ENCODE measurements at places on chromosomes 2 and 18.

DNA sequence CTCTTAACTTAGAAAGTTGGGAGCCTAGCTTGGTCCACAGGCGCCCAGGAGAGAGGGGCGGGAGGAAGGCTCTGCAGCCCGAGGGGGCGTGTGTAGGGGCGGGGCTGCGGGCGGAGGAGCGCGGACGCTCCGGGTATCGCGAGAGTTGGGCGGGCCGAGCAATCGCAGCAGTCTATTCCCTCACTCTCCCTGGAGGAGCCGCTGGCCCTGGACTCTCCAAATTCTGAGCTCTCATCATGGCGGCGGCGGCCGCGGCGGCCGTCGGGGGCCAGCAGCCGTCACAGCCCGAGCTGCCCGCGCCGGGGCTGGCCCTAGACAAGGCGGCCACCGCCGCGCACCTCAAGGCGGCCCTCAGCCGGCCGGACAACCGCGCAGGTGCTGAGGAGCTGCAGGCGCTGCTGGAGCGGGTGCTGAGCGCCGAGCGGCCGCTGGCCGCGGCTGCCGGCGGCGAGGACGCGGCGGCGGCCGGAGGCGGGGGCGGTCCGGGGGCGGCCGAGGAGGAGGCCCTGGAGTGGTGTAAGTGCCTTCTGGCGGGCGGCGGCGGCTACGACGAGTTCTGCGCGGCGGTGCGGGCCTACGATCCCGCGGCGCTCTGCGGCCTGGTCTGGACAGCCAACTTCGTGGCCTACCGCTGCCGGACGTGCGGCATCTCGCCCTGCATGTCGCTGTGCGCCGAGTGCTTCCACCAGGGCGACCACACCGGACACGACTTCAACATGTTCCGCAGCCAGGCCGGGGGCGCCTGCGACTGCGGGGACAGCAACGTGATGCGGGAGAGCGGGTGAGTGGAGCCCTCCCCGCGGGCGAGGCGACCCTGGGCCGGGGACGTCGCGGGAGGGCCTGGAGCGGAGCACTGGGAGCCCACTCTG lies at the start of gene UBR3:
Gene UBR3 (plus strand): TSS at position 183 of the 869 bp plus-strand sequence. CDS start 54 bp downstream, at position 237.
- DNase-seq = peak; percentile 94

GRCh38 chr2:179412112-179412511 lies 147.5 kb upstream of the SESTD1 start:
- peak; percentile 27 for DNase-seq

DNA sequence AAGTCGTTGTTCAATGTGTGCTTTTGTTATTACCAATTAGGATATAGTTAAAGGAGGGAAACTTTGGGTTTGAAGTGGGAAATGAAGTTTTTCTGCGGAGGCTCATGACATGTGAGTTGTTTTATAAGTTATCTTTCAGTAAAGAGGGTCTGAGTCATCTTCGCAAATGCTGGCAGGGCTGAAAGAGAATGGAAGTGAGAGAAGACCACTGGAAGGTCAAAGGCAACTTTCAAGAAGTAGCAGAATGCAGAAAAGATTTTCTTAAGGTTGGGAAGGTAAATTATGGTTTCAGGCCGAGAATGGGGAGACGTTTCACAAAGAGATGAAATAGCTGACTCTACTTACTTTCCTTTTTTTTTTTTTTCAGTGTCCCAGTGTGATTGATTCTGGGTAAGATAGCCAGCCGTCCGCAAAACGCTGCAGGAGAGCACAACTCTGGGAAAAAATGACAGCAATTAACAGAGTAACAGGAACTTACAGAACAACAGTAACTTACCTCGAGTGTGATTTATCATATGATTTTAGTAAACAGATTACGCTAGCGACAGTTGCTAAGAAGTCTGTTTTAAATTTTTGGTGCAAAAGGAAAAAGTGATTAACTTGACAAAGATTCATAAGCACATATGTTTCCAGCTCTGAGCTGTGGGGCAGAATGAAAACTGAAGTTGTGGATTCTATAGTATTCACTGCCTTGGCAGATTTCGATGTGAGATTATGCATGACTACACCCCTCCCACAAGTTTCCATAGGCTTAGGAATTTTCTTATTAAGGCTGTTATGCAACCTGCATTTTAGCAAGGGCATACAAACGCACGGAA lies 46.8 kb upstream of the ACTR3 start:
- DNase-seq = peak; percentile 80

- no peak for DNase-seq
Measured at GRCh38 chr2:98759827-98760625, 29.1 kb upstream of the MGAT4A start.

DNA sequence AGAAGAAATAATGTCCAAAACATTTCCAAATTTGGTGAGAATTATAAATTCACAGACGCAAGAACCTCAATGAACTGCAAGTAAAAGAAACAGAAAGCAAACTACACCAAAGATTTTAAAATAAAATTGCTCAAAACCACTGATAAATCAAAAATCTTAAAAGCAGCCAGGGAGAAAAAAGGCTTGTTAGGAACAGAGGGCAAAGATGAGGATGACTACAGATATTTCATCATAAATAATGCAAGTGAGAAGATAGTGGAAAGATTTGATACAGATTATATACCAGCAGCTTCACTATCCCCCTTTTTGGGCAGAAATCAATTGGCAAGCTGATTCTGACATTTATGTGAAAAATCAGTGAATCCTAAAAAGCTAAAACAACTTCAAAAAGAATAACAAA lies 10.3 kb upstream of the ASXL3 start:
- no peak for DNase-seq

DNA sequence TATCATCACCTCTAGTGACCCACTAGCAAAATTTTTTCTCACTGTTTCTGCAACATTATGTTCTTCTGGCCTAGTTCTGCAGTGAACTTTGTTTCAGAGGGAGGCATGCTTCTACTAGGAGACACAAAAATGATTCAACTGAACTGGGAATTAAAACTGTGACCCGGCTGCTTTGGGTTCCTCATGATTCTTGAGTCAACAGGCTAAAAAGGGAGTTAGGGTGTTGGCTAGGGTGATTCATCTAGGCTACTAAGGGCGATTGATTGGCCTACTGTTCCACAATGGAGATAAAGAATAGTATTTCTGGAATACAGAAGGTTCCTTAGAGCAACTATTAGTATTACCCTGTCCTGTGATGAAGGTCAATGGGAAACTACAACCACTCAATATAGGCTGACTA lies 179.5 kb downstream of the PPP1R1C start:
- no peak for DNase-seq

DNA sequence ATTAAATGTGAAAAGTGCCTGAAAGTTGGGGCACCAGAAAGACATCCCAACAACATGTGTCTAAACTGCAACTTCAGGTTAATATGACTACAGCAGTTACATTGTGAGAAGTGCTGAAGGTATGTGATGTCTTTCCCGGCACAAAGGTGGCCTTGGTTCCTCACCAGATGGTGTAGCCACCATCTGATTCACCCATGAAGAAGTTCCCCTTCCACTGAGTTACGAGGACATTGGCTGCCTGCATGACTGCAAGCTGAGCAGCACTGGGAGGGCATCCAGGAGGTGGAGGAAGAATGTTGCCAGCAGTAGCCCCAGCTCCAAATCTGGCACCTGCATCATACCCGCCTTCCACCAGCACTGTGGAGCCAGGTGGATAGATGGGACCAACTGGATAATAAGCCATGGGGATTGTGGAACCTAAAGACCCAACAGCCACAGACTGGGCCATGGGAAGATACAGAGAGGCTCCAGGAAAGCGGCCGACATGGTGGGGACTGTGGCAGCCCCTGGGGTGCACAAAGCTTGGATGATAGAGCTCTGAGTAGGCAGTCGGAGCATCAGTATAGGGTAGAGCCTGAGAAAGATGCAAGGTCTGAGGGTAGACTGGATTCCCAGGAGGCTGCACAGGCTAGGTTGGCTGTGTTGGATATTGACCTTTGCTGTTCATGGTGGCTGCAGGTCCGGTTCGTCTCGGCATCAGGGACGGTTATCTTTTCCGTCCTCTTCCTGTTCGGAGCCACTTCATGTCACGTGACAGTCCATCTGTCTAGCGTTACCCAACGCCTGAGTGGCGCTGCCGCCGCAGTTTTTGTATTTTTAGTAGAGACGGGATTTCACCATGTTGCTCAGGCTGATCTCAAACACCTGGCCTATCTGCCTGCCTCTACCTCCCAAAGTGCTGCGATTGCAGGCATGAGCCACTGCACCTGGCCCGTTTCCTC lies 36.9 kb downstream of the SUMO1 start:
- DNase-seq = no peak

- DNase-seq = peak; percentile 76
Measured at GRCh38 chr2:59182249-59182648, 941.1 kb upstream of the FANCL start.

DNA sequence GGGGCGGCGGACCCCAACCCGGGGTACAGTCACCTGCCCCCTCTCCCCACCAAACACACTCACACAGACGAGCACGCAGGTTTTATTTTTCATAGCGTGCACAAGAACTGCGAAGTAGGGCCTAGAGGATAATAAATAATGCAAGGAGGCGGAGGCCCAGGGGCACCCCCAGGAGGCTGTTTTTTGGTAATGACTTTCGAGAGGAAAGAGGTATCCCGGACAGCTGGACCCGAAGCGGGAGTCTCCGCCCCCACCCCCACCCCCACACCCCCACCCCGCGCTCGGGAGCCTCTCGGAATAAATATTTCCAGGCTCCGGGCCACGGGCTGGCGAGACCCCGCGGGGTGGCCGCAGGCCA lies 3.4 kb downstream of the CYP26B1 start:
- DNase-seq = no peak

- no peak for DNase-seq
Measured at GRCh38 chr2:238059505-238059904, 1.3 kb upstream of the SCLY start.

- peak; percentile 80 for DNase-seq
Measured at GRCh38 chr2:189402932-189403331, 38.3 kb upstream of the WDR75 start.

- DNase-seq = peak; percentile 68
Measured at GRCh38 chr18:6022845-6023244, 127.5 kb upstream of the TMEM200C start.

GRCh38 chr2:69159986-69160385 lies 147.0 kb downstream of the ANTXR1 start:
- DNase-seq = no peak

DNA sequence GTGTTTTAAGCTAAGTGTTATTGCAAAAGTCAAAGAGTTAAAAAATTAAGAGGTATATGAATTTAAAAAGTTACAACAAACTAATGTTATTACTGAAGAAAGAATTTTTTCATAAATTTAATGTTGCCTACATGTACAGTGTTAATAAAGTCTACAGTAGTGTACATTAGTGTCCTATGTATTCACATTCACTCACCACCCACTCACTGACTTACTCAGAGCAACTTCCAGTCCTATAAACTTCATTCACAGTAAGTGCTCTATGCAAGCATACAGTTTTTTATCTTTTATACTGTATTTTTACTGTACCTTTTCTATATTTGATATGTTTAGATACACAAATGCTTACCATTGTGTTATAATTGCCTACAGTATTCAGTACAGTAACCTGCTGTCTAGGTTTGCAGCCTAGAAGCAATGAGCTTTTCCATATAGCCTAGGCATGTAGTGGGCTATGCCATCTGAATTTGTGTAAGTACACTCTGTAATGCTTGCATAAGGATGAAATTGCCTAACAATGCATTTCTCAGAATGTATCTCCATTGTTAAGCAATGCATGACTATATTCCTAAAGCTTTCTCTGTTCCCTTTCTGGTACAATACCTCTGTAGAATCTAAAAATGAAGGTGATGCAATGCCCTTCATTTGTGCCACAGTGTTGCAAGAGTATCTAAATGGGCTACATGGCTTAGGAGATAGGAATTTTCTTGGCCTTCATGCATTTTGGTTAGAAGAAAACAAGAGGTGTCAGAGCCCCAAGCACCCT lies 370.8 kb upstream of the NT5C1B start:
- peak; percentile 41 for DNase-seq

- DNase-seq = no peak
Measured at GRCh38 chr2:164621764-164622105, 453 bp upstream of the GRB14 start.

DNA sequence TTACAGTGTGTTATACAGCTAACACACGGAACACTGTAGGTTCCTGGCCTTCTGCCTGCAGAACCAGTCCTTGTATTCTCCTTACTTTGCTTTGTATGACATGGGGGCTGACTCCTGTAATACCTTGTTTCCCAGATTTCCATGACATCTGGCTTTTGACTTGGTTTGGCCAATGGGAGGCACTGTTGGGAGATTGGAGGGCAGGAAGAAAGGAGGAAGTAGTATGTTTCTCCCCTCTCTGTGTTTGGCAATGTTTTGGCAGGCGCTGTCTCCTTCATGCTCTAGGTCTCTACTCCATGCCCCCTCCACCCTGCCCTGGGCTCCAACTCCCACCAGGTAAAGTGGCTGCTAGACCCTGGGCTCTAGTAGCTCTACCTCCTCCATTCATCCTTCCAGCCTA lies 331.1 kb upstream of the SLC14A2 start:
- no peak for DNase-seq

DNA sequence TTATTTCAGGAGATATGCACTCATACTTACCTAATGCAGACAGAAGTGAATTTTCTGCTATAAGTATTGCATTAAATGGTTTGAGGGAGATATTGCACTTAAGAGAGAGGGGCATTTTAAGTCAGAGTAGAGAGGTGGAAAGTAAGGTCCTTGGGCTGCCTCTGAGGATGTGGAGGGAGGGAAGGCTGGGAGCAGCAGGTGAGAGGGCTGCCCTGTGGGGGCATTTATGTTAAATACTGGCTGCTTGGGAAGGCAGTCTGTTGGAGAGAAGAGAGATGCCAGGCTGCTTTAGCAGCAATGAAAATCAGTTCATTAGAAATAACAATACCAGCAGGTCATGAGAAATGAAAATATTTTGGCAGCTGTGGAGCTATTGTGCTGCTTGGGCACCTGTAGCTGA lies 576.2 kb upstream of the HS6ST1 start:
- DNase-seq = no peak

- DNase-seq = no peak
Measured at GRCh38 chr18:49988733-49989132, 175.4 kb upstream of the ACAA2 start.

DNA sequence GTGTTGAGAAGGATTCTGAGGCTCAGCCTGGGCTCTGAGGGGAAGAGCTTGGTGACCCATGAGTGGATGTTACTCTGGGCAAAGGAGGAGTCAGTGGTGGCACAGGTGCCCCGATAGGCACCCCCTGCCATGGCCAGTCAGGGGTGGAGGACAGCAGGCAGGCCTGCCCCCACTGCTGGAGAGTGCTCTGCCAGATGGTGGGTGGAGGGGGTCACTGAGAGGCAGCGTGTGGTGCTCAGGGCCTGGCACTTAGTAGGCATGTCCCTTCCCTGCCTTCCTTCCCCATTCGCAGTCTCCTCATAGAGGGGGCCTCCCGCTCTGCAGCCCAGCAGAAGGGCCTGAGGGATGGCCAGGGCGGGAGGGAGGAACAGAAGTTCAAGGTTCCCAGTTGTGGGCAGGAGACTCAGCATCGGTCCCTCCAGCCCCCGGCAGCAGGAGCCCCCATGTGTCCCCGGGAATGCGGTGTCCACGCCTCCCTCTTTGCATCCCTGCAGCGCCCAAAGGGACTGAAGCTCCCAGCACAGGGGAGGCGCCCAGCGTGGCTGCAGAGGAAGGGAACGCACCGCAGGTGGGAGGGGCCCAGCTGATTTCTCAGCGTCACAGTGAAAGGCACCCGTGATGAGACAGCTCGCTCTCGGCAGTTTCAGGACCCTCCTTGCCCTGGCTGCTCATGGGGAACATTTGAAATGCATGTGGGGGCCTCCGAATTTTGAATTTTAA lies 5.7 kb upstream of the SNED1 start:
- DNase-seq = no peak

- no peak for DNase-seq
Measured at GRCh38 chr18:33097126-33097525, 324.3 kb upstream of the KLHL14 start.

All from fibroblast of upper back skin (primary cell).